ENCODE measurements at places on chromosomes 11 and 22.

GRCh38 chr11:119885067-119885466 lies 156.1 kb upstream of the NECTIN1 start:
- DNase-seq = no peak

- DNase-seq = peak; percentile 44
These were observed 534 bp downstream of the WNT7B start for GRCh38 chr22:45976254-45977002.

DNA sequence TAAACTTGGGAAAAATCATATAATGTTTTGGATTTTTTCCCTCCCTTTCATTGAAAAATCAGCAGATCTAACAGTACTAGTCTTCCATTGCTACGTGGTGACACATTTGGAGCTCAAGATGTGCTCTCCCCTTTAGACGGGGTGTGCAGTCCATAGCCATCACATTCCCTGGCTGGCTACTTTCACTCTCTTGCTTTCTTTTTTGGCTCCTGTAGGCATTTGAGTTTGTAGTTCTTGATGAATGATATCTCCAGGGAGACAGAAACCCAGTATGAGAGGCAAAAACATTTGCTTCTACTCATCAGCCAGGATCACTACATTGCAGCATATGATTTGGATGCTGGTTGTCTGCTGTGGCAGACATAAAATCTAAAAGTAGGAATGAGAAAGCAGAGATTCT lies 12.1 kb downstream of the CCDC81 start:
- no peak for DNase-seq

- no peak for DNase-seq
These were observed 23.4 kb downstream of the LRRC55 start for GRCh38 chr11:57205041-57205641.

- no peak for DNase-seq
These were observed 1.0 kb upstream of the PLAAT2 start for GRCh38 chr11:63564056-63564774.

DNA sequence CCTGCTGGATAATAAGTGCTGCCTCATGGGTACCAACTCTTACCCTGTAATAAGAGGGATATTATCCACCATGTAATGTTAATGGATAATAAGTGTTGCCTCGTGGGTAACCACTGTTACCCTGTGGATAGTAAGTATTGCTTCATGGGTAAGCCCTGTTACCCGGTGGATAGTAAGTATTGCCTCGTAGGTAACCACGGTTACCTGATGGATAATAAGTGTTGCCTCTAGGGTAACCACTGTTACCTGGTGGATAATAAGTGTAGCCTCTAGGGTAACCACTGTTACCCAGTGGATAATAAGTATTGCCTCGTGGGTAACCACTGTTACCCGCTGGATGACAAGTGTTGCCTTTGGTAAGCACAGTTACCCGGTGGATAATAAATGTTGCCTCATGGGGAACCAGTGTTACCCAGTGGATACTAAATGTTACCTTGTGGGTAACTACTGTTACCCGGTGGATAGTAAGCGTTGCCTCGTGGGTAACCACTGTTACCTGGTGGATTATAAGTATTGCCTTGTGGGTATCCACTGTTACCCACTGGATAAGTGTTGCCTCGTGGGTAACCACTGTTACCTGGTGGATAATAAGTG lies 18.6 kb upstream of the NXPE4 start:
- no peak for DNase-seq

DNA sequence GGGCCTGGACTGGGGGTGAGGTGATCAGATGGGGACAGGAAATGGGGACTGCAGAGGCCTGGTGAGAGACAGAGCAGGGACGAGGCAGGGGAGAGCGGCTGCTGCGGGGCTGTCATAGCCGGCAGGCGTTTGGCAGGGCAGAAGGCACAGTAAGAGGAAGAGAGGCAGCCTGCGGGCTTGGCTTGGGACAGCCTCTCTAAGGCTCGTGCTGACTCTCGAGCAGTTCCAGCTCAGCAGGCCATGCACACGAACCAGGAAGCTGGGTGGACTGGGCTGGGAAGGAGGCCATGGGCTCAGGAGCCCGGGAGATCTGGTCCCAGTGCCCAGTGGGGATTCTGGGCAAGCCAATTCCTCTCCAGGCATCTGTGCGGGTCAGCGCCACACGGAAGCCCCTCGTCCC lies 19.6 kb upstream of the EIF3D start:
- peak; percentile 31 for DNase-seq

GRCh38 chr11:102001657-102002338 lies 45.4 kb upstream of the CFAP300 start:
- no peak for DNase-seq

DNA sequence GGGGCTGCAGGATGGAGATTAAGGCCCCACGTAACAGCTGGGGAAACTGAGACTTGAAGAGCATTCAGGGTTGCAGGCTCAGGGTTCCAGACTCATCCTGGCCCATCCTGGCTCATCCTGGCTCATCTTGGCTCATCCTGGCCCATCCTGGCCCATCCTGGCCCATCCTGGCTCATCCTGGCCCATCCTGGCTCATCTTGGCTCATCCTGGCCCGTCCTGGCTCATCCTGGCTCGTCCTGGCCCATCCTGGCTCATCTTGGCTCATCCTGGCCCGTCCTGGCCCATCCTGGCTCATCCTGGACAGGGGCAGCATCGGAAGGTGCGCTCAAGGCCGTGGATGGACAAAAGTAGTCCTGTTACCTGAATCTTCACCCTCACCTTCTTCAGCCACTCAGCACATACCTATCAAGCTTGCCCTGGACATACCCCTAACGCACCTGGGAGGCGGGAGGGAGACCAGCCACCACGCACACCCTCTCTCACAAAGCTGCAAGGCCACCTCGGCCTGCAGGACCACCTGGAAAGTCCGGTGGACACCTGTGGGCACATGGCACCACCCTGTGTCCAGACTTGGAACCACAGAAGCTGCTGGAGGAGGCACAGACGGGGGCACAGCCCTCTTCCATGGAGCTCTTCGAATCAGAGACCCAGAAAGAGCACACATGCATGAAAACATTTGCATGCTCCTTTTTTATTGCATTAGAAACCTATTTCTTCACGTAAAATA lies 20.3 kb upstream of the NLRP6 start:
- no peak for DNase-seq

- no peak for DNase-seq
These were observed 101.1 kb downstream of the GRIK4 start for GRCh38 chr11:120612513-120613263.

DNA sequence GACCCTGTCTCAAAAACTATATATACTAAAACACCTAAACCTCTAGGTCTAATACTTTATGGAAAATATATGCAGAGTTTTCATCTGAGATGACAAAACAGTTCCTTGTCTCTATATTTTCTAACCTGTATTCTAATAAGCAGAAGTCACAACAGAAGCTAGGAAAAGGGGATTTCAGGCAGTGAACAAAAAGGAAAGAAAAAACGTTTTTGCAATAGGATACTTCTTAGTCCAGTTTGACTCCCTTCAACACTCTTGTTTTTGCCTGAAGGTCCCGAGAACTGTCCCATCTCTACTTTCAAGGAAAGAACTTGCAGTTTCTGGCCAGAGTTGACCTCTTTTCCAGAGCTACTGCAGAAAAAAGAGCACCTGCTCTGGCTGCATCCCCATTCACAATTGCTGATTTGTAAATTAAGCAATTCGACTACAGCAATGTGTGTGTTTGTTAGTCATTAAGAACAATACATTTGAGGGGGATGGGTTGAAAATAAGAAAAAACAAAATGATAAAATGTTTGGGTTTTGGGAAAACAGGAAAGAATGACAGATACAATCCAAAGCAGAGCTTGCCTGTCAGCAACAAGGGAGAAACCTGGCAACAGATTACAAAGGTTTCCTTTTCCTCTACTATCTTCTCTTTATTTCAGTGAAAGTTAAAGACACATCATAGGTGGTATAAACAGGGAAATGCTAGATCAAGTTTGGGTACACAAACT lies 160.0 kb downstream of the FCHSD2 start:
- DNase-seq = no peak

DNA sequence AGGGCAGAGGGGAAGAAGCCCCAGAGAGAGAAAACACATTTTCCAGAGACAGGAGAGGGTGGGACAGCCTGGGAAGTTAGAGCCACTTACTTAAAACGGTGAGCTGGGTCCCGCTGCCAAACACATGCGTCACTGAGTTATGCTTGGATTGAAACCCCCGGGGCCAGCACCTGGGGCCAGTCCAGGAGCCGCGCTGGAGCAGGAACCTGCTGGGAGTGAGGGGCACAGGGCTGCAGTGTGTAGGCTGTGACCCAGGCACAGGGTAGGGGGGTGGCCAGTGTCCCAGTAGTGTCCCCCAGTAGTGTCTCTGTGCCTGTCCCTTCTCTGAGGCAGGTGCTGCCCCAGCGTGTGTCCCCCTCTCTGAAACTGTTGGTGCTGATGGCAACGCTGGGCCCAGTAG lies 5.2 kb downstream of the IGLL1 start:
- DNase-seq = no peak

GRCh38 chr11:76794371-76795289 lies 11.5 kb downstream of the TSKU start:
- no peak for DNase-seq

- no peak for DNase-seq
These were observed 115.0 kb upstream of the PAX6 start for GRCh38 chr11:31926106-31926505.

GRCh38 chr11:13183094-13183825 lies 94.3 kb upstream of the BMAL1 start:
- DNase-seq = peak; percentile 21

GRCh38 chr22:22344430-22344829 lies 99.8 kb downstream of the VPREB1 start:
- no peak for DNase-seq

DNA sequence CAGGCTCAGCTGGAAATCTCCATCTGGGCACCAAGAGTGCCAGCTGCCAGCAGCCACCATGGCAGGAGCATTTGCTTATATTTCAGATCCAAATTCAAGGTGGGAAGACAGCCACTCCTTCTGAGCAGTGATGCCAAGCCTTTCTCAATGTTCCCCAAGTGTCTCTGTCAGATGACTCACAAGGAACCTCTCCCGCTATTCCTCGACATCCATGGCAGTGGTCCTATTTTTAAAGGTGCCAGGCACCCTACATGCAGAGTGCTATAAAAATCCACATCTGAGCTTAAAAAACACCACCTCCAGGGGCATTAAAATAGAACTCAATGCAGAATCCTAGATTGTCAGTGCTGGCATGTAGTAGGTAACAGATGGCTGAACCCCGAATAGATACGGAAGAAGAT lies 112.1 kb downstream of the SLC1A2 start:
- no peak for DNase-seq

DNA sequence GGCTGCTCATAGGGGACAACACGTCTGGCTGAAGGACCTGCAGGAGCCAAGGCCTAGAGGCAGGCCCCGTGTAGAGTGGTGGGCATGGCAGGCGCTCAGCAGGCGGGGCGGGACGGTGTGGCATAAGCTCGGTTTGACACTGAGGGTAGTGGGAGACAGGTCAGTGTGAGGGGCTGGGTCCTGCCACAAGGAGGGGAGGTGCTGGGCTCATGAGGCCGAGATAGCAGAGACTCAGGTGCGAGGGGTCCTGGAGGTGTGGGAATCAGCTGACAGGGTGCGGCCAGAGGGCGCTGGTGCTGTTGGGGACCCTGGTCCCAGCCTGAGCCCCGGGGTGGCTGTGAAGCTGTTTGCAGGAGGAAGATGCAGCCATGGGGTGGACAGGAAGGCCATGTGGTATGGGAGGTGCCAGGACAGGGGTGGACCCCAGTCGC lies 6.7 kb downstream of the SLC22A12 start:
- no peak for DNase-seq

DNA sequence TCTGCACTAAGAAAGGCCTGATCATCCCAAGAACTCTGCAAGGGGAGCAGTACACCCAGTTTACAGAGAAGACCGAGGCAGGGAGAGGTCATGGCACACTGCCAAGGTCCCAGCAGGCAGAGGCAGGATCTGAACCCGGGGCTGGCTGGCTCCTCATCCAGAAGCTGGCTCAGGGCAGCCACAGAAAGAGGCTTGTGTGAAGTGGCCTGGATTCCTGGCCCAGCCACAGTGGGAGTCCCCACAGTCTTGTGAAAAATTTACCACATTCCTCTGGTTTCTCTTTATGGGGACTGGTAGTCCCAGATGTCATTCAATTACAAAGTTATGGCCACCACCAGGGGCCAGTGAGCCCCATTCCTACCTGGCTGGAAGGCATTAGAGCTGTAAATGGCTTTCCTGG lies 440.5 kb downstream of the MIAT start:
- DNase-seq = no peak

DNA sequence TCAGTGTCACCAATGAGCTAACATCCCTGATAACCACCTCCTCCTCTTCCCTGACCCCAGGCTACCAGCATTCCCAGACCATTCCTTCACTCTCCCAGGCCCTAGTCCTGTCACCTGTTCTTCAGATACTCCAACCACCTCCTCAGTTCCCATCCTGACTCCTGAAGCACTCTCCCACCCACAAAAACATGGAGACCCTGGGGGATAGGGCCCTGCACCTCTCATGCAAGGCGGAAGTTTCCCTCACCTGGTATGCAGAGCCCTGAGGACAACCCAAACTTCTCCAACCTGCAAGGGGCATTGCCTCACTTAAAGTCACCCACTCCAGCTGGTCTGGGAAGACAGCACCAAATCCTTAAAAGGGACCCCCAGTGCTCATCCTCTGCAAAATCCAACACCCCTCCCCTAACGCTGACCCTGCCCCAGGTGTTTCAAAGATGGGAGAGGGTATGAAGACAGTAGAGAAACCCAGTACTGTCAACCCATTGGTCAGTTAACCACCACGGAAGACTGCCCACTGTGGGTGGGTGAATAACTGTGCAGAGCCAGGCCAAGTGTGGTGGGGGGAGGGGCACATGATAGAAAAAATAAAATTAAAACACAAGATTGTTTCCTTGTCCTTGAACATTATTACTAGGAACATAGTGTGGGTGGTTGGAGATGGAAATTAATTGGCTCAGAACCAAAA lies 1.4 kb downstream of the TNKS1BP1 start:
- no peak for DNase-seq

GRCh38 chr11:35250621-35251020 lies 111.7 kb downstream of the CD44 start:
- no peak for DNase-seq

GRCh38 chr11:19323502-19323901 lies 82.8 kb upstream of the E2F8 start:
- no peak for DNase-seq

DNA sequence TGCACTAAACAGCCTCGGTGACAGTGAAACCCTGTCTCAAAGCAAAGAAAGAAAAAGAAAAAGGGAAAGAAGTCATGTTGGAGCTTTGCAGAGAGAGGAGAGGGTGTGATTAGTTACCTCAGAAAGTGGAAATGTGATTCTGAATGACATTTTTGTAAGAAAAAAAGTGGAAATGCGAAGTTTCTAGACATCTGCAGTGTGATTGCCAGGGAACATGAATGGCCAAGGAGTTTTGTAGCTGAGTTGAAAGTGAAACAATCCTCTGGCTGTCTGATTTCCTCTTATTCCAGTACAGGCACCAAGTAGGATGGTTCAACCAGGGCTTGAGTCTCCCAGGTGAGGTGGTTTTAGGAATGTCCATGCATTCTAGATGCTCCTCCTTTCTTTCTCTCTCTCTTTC lies 17.8 kb upstream of the SYVN1 start:
- no peak for DNase-seq

GRCh38 chr11:93988912-93989311 lies 32.2 kb upstream of the HEPHL1 start:
- no peak for DNase-seq

GRCh38 chr11:35276396-35277145 lies 137.6 kb downstream of the CD44 start:
- DNase-seq = no peak

- no peak for DNase-seq
These were observed 140.6 kb upstream of the CADM1 start for GRCh38 chr11:115644856-115645255.

- DNase-seq = no peak
These were observed 174.8 kb downstream of the C11orf91 start for GRCh38 chr11:33525789-33526188.

Data from neural progenitor cell (in vitro differentiated cells).